ENCODE measurements at places on chromosomes 5 and 9.

DNA sequence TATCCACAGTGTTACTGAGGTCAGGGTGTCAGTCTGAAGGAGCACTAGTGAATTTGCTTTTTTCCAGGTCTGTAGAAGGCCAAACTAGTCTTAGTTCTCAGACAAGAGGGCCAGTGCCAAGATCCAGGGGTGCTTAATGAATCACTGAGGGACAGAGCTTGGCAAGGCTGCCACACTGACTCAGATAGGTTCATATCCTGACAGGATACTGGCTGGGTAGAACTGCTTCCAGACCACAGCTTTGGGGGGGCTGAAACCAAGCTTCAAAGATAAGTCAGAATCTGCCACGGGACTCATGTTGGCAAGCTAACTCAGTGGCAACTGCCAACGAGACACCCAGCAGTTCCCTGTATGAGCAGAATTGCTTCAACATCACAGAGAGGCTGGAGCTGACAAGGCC lies 1125.4 kb downstream of the EFNA5 start:
- DNase-seq, result no peak

DNA sequence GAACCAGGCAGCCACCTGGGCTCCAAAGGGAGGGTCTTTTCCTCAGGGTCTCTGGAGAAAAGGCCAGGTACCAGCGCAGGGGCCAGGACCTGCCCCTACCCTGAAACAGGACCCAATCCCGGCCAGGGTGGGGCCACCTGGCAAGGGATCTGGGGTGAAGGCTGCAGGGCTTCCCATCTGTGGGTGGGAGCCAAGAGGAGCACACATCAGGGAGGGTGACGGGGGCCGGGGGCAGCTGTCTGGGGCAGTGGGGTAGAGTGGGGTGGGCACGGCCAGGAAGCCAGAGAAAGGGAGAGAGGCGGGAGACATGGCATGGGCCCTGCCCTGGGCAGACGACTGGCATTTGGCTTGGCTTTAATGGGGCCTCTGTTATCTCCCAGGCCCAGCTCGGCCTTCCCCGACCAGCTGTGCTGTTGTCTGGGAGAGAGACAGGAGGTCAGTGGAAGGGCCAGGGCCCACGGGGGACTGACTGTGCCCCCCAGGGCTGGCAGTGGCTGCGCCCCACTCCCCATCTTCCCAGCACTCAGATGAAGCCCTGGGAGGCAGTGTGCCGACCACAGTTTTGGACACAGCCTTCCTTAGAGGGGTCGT lies 57.2 kb upstream of the RNF130 start:
- no peak for DNase-seq

DNA sequence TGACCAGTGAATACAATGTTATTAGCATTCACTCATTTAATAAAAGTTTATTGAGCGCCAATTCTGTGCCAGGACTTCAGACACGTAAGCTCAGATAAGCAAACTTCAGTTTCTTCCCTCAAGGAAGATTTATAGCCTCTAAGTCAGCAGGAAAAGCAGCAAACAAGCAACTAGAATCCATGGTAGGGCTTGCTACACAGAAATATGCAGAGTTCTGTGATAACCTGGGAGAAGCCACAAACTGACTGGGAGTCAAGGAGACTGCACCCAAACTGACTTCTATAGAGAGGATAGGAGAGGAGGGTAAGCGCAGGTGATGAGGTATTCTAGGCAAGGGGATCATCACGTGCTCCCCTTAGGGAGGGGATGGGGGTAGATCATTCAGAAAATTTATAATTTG lies 1.4 kb upstream of the OGN start:
- no peak for DNase-seq

DNA sequence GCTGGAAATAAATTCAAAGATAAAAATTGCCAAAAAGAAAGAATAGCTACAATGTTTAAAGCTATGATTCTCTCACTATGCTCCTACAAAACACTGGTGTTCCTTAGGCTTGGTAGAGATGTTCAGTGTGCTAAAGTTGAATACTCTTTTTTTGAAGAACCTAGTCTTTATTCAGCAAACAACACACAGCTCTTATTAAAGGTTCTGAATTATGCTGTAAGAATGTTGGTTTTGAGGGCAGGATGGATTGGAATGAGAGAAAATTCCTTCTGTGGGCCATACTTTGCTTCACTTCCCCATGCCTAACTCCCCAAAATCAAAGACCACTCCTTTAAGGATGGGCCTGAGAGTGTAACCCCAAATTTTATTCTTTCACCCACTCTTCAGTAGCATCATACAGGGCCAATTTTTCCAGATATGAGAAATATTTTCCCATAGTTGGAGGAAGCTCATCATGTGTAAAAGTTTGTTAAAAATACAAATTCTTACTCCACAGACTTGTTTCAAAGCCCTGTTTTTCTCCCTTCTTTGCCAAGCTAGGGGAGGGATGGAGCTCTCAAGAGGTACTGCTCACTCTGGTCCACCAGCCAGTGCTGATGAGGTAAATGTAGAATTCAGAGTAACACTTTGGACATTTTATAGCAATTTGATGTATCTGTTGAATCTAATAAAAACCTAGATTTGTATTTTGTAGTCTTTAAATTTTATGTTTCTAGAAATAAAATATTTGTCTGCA lies 99.3 kb downstream of the GDNF start:
- DNase-seq, result no peak

DNA sequence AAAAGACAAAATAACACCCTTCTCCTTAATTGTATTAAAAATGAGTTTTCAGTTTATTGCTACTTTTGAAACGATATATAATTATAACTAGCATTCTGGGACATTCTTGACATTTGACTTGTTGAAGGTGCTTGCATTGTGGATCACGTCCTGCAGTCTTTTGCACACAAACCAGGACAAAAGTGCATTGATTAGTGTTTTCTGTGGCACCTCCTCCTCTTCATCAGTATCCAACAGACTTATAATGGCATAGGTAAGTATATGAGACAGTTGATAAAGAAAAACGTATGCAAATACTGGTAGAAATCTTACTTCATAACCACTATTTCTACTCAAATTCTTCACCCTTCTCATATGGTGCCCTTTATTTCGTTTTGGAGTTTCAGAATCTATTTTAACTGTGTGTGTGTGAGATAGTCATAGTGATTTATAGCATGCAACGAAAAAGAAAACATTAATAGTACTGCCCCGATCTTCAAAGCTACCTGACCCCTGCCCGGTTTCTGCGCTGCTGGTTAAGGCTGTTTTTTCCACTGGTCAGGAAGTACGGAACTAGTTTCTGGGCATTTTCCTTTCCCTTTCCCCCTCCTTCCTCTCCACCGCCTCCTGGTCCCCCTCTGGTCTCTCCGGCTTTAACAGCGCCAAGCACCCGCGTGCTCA lies 639 bp upstream of the RASA1 start:
- DNase-seq, result peak; percentile 11

- DNase-seq, result no peak
Measured at GRCh38 chr5:66134407-66134861, 9.7 kb upstream of the SREK1 start.

GRCh38 chr5:75753182-75753581 lies 35.9 kb upstream of the POC5 start:
- DNase-seq, result no peak

DNA sequence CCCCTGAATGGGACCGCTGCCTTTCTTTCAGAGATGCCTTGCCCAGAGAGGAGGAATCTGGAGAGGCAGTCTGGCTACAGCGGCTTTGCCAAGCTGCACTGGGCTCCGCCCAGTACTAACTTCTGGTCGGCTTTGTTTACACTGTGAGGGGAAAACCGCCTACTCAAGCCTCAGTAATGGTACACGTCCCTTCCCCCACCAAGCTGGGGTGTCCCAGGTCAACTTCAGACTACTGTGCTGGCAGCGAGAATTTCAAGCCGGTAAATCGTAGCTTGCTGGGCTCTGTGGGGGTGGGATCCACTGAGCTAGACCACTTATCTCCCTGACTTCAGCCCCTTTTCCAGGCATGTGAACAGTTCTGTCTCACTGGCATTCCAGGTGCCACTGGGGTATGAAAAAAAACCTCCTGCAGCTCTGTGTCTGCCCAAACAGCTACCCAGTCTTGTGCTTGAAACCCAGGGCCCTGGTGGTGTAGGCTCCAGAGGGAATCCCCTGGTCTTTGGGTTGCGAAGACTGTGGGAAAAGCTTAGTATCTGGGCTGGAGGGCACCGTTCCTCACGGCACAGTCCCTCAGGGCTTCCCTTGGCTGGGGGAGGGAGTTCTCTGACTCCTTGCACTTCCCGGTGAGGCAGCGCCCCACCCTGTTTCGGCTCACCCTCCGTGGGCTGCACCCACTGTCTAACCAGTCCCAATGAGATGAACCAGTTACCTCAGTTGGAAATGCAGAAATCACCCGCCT lies 171.2 kb downstream of the CWC27 start:
- peak; percentile 11 for DNase-seq

DNA sequence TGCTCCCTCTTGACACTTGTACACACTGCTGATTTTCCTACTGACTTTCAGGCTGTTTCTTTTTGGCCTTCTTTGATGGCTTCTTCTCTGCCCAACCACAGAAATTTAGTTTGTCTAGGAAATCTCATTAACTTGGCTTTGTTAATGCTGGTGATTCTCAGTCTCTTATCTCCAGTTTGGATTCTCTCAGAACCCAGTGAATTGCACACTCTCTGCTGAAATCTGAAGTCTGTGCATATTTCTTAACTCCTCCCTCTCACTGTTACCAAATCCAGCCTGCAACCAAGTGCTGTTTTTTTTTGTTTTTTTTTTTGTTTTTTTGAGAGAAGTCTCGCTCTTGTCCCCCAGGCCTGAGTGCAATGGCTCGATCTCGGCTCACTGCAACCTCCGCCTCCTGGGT lies 117.2 kb downstream of the CDC42SE2 start:
- DNase-seq, result no peak
